ENCODE measurements at places on chromosomes 3 and 15.

- DNase-seq = no peak
Measured at GRCh38 chr3:3927965-3928364, 128.7 kb downstream of the LRRN1 start.

- peak; percentile 1 for DNase-seq
Measured at GRCh38 chr3:64417816-64418215, 192.6 kb upstream of the PRICKLE2 start.

- no peak for DNase-seq
Measured at GRCh38 chr3:15756505-15756904, 41.3 kb downstream of the ANKRD28 start.

DNA sequence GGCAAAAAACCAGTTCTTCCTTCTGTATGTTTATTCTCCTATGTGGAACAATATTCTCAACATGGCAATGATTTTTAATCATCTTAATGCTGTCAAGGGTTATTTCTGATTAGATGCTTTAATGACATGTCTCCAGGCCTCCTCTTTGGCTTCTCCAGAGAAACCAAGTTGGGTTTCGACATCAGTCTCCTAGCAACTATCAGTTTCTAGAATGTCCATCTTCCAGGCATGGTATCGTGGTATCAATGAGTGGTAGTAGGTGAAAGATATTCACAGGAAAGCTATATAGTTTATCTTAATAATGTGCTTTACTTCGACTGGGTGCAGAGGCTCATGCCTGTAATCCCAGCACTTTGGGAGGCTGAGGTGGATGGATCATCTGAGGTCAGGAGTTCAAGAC is 128.5 kb downstream of the C3orf70 start:
- DNase-seq = no peak

GRCh38 chr3:141094790-141095545 is 43.8 kb downstream of the SPSB4 start:
- DNase-seq = no peak

DNA sequence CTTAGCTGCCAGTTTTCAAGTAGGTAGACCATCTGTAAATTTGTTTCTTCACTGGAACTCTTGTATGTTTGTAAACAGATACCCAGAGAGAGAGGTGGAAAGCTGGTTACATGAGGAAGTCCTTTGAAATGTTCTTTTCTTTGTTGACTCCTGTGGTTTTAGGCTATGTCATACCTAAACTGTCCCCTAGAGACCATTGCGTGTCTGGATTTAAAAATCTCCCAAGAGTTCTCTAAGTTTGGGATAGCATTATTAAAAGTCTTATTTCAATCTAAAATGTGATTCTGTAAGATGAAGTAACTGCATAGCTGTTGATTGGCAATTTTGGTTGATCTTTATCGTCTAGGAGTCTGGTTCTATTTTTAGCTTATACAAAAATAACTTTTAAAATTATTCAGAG is 127.2 kb downstream of the GHSR start:
- no peak for DNase-seq

- no peak for DNase-seq
Measured at GRCh38 chr3:133880287-133880686, 15.4 kb downstream of the RAB6B start.

DNA sequence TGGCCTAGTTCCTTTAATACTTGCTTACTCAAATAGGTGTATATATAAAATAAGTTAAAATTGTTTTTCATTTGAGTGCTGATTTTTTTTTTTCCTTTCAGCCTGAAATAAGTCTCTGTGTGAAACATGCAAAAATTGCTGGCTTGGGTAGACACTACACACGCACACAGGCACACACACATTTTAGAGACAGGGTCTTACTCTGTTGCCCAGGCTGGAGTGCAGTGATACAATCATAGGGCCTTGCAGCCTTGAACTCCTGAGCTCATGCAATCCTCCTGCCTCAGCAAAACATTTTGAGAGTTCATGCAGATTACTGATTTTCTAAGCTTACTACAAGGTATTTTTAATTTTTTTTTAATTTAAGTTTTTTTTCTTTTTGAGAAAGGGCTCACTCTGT is 12.7 kb upstream of the RFC4 start:
- DNase-seq = no peak

- DNase-seq = no peak
Measured at GRCh38 chr15:78133801-78134200, 2.6 kb upstream of the CIB2 start.

Measured in NCI-H2227 treated with DMSO at 0.1 percent for 48 hours (cell line).